ENCODE measurements at places on chromosomes 7 and 10.

GRCh38 chr10:12344375-12345110 is 4.8 kb upstream of the CAMK1D start:
- no peak for DNase-seq
- no peak overlapping the region for H3K27ac ChIP-seq
- H3K27me3 ChIP-seq, result peaks cover 9% of the 10 kb centered on the region
- H3K36me3 ChIP-seq, result no peaks in the 10 kb centered on the region

DNA sequence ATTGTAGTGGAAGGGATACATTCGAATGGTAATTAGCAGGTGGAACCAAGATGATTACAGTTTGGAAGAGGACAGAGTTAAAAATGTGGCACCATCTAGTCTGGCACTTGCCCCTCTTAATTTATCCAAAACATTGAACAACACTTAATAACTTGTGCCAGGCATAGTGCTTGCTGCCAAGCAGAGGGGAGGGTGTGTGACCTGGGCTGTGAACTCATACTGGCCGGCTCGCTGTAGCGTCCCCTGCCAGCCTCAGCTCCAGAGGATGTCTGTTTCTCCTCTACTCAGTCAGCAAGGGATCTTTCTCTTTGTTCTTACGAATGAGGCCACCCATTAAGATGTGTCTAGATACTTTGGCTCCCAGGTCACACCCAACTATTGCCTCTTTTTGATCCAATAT is 179.4 kb upstream of the INHBA start:
- H3K36me3 ChIP-seq, result peaks cover 29% of the 10 kb centered on the region
- H3K27ac ChIP-seq, result peak overlapping the region; percentile 100
- H3K27me3 ChIP-seq, result no peaks in the 10 kb centered on the region
- peaks cover 58% of the 10 kb centered on the region for H3K4me1 ChIP-seq

DNA sequence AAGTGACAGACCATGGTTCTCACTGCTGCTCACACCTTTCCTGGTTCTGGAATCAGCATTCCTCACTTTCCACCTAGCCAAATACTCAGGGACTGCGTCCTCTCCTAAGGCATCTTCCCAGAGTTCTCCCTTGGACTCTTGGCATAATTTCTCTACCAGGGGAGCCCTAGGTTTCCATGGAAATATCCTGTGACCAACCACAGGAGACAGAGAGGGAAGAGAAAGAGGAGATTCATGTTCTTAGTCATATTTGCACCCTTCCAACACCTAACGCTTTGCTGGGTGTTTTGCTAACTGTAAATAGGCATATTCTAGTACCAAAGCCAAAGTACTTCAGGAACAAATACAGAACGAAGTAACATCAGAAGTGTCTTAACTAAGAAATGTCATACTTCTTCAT is 28.6 kb downstream of the DENND11 start:
- peaks cover 18% of the 10 kb centered on the region for H3K36me3 ChIP-seq
- H3K4me1 ChIP-seq, result peaks cover 55% of the 10 kb centered on the region
- no peak for DNase-seq
- no peak overlapping the region for H3K4me3 ChIP-seq
- peak overlapping the region; percentile 88 for H3K27ac ChIP-seq
- no peaks in the 10 kb centered on the region for H3K27me3 ChIP-seq

GRCh38 chr7:37371755-37372154 is 76.9 kb downstream of the ELMO1 start:
- peaks cover 11% of the 10 kb centered on the region for H3K36me3 ChIP-seq
- peaks cover 37% of the 10 kb centered on the region for H3K27me3 ChIP-seq
- H3K4me1 ChIP-seq, result peaks cover 21% of the 10 kb centered on the region
- no peak for DNase-seq

- H3K36me3 ChIP-seq, result peaks cover 12% of the 10 kb centered on the region
- H3K27me3 ChIP-seq, result no peaks in the 10 kb centered on the region
Measured at GRCh38 chr7:3029138-3029537, 14.5 kb downstream of the CARD11 start.

- peaks cover 21% of the 10 kb centered on the region for H3K36me3 ChIP-seq
- H3K4me3 ChIP-seq, result peak within 1 kb of the TSS; percentile 98
- peak within 1 kb of the TSS; percentile 97 for H3K27ac ChIP-seq
- peaks cover under 1% of the 10 kb centered on the region for H3K27me3 ChIP-seq
- peaks cover 53% of the 10 kb centered on the region for H3K4me1 ChIP-seq
Measured at GRCh38 chr10:113679463-113680189, at the start of gene CASP7. TSS of gene CASP7 (plus strand) at chr10:113679912. CDS start at chr10:113697494, 17,582 bp downstream.

DNA sequence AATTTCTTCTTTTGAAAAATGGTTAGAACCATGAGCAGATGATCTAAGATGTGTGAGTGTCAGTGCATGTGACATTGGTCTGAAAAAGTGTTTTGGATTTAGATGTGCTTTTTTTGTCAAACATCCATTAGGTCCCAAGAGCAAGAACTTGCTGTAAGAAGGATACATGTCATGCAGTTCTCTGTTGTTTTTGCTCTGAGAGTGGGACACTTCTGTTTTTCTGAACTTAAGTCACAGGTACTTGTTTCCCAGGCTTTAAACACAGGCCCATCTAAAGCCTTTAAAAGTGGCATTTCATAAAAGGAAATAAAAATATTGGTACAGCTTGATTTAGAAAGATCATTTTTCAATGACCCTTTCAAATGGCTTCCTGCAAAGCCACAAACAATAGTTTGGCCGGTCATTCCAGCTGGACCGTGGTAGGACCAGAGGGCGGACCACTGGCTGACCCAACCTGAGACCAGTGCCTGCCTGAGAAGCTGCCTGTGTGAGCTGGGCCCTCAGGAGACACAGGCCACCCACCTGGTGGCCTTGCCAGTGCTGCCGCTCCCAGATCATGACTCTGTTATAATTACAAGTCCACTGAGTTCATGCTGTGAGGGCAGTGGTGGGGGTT is 92.7 kb downstream of the EEPD1 start:
- no peak for DNase-seq
- no peaks in the 10 kb centered on the region for H3K36me3 ChIP-seq
- no peak overlapping the region for H3K27ac ChIP-seq
- no peak overlapping the region for H3K4me3 ChIP-seq
- H3K4me1 ChIP-seq, result no peaks in the 10 kb centered on the region

- no peak for DNase-seq
- no peak overlapping the region for H3K27ac ChIP-seq
- no peaks in the 10 kb centered on the region for H3K4me1 ChIP-seq
- no peak overlapping the region for H3K4me3 ChIP-seq
- peaks cover 10% of the 10 kb centered on the region for H3K27me3 ChIP-seq
Measured at GRCh38 chr10:33594475-33594874, 260.0 kb upstream of the NRP1 start.

Measured in natural killer cell treated with Interleukin-12 subunit alpha and Interleukin-12 subunit beta and Interleukin-15 and Interleukin-18, amount 100 ng/mL, for 72 hours (primary cell).